ENCODE measurements at places on chromosomes 2 and 18. TPM values are rescaled to one million over a fixed set of nuclear protein-coding genes. Genes with fewer than 3 reads are reported as not detected.
A peak's percentile ranks its signal among the peaks of the same experiment; 100 is the strongest.

DNA sequence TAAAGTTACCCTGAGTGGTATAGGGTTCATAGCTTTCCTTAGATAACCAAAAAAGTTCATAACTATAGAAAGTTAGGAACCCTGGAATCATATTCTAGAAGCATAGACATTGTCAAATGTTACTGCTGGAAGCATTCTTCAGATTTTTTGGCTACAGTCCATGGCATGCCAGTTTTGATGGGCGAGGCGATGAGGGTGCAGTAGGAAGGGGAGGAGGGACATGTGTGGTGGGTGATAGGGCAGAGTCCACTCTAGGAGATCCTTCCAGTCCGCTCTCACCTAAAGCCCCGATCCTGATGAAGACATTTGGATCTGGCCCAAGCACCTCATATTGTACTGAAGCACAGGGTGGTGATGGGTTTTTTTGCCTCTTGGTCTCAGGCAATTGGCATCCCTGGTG, 91.8 kb downstream of the HRH4 start:
- H3K27me3 ChIP-seq, result peaks cover 12% of the 10 kb centered on the region
- no peaks in the 10 kb centered on the region for H3K36me3 ChIP-seq
- no peaks in the 10 kb centered on the region for H3K4me1 ChIP-seq
- no peak for DNase-seq
- H3K4me3 ChIP-seq, result no peak overlapping the region

DNA sequence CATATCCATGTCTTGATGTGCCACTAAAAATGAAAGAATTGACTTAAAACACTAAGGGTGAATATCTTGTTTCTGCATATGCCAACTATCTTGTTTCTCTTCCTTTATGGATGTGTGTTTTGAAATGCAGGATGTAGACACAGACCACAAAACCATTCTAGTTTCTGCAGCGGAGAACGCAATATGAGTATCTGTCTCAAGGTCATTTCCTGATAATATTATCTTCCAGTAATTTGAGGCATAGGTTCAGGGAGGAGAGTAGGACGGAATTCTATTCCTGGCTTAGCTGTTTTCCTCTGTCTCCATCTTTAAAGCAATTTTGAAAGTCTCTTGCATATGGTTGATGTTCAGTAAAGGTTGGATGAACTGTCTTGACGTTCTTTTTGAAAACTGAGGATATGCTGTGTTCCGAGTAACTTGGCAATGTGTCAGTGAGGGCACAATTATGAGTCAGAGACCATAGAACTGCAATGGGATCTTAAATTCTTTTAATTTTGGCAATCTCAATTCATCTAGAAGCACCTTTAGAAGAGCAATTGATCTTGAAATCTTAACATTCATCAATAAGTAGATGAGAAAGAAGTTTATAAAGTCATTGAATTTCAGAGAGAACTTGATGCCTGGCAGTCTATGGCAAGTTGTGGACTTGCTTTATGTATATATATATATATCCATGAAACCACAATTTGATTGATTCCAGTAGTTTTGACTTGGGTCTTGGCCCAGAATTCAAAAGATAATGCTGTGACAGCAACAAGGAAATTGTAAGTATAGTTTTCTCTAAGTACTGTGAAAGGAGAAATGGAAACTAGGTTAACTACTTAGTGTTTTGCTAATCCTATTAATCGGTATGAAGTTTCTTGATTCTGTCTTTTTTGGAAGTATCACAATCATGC, 24.8 kb downstream of the RAB27B start:
- H3K4me3 ChIP-seq, result peak overlapping the region; percentile 2
- no peaks in the 10 kb centered on the region for H3K36me3 ChIP-seq
- no peaks in the 10 kb centered on the region for H3K27me3 ChIP-seq
- H3K27ac ChIP-seq, result no peak overlapping the region
- DNase-seq, result no peak

- no peaks in the 10 kb centered on the region for H3K36me3 ChIP-seq
- H3K4me1 ChIP-seq, result peaks cover 6% of the 10 kb centered on the region
- H3K4me3 ChIP-seq, result no peak overlapping the region
- H3K27me3 ChIP-seq, result peaks cover 9% of the 10 kb centered on the region
- no peak for DNase-seq
Observed at GRCh38 chr18:10210057-10210633, 244.3 kb upstream of the APCDD1 start.

GRCh38 chr2:62343206-62343605, 147.3 kb downstream of the B3GNT2 start:
- no peak overlapping the region for H3K4me3 ChIP-seq
- DNase-seq, result no peak
- H3K27me3 ChIP-seq, result no peaks in the 10 kb centered on the region
- no peak overlapping the region for H3K27ac ChIP-seq

- H3K4me1 ChIP-seq, result no peaks in the 10 kb centered on the region
- H3K36me3 ChIP-seq, result no peaks in the 10 kb centered on the region
- no peak overlapping the region for H3K4me3 ChIP-seq
- peaks cover 6% of the 10 kb centered on the region for H3K27me3 ChIP-seq
- H3K27ac ChIP-seq, result no peak overlapping the region
Observed at GRCh38 chr2:151861174-151861573, 33.0 kb upstream of the ARL5A start.

DNA sequence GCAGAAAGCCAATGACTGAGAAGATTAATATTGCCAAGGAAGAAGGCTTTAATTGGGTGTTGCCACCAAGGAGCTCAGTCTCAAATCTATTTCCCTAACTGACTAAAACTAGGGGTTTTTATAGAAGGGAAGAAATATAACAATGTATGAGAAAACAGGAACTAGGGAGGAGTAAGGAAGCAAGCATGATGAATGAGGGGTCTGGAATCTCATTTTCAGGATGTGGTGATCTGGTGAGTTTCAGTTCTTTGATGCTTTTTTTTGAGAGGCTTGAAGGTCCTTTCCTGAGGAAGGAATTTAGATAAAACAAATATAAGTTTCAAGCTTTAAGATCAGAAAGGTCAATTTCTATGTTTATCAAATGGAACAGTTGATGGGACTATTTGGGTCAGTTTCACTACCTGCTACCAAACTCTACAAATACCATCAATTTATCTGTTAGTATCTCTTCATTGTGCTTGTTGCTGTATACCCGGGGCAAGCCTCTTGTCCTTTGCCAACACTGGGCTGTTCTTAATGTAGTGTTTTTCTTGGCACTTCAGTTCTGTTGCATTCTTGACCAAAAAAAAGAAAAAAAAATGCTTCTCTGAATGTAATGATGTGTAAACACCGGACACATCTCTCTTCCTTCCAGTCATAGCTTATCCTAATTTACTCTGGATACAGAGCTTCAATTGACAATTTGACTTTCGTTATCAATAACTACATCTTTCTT, 357.0 kb downstream of the GALNT13 start:
- no peak overlapping the region for H3K4me3 ChIP-seq
- no peaks in the 10 kb centered on the region for H3K27me3 ChIP-seq
- no peak overlapping the region for H3K27ac ChIP-seq
- DNase-seq, result no peak
- H3K4me1 ChIP-seq, result no peaks in the 10 kb centered on the region

DNA sequence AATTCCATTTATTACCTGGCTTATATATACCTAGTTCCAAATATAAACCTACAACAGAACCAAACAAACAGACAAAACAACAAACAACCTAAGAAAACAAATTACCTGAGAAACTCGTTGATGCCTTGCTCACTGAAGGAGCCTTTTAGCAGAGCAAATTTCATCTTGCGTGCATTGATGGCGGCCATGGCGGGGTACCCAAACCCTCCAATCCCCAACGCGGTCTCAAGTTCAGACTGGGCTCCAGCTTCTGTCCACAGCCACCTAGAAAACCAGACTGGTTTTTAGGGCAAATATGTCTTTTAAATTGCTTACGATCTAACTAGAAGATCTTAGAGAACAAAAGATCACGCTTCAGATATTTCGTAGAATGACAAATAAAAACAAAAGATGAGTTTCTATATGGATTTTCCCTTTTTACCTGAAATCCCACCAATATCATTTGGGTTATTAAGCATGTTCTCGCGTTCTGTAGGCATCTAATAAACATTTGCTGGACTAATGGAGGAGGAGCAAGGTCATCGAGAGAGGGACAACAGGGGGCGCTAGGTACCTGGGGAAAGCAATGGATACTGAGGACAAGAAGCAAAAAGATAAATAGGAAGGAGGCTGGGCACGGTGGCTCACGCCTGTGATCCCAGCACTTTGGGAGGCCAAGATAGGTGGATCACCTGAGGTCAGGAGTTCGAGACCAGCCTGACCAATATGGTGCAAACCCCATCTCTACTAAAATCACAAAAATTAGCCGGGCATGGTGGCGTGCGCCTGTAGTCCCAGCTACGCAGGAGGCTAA, 25.2 kb downstream of the PDIA6 start:
- H3K4me1 ChIP-seq, result peaks cover 25% of the 10 kb centered on the region
- no peak overlapping the region for H3K4me3 ChIP-seq
- H3K27me3 ChIP-seq, result no peaks in the 10 kb centered on the region

- H3K27me3 ChIP-seq, result no peaks in the 10 kb centered on the region
- no peak overlapping the region for H3K4me3 ChIP-seq
- no peak for DNase-seq
- H3K36me3 ChIP-seq, result no peaks in the 10 kb centered on the region
Observed at GRCh38 chr2:22826703-22827102, 558.3 kb upstream of the KLHL29 start.

- H3K4me3 ChIP-seq, result no peak overlapping the region
- no peaks in the 10 kb centered on the region for H3K36me3 ChIP-seq
- no peak for DNase-seq
- H3K27ac ChIP-seq, result no peak overlapping the region
- H3K4me1 ChIP-seq, result no peaks in the 10 kb centered on the region
- H3K27me3 ChIP-seq, result no peaks in the 10 kb centered on the region
Observed at GRCh38 chr2:36399050-36399449, 43.5 kb downstream of the CRIM1 start.

DNA sequence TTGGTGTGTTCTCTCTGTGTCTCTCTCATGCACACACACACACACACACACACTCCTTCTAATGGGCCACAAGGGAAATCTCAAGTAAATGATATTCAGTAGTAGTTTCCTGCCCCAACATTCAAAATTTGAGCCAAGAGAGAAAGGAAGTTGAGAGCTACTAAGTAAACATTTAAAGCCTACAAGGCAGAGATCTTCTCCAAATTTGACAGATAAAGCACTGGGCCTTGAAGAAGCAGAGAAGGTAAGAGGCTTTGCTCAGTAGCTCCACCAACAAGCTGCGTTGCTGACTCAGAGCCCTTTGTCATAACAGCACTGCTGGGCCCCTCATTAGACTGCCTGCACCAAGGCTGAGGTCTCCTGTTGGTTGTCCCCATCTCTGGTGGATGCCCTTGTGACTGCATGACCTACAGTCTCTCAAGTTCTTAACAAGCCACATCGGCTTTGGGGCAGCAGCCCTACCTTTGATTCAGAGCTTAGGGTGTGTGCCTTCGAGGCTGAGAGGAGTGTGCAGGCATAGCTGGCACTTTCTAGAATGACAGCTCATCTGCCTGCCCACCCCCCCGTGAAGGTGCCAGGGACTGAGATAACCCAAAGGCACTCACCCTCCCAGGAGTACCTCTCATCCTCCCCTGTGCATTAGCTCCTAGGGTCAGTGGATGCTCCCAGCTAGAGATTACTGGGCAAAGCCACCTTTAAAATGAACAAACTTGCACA, 32.3 kb upstream of the NEB start:
- H3K27ac ChIP-seq, result peak overlapping the region; percentile 5
- peaks cover 19% of the 10 kb centered on the region for H3K4me1 ChIP-seq
- H3K4me3 ChIP-seq, result no peak overlapping the region
- DNase-seq, result peak; percentile 20

DNA sequence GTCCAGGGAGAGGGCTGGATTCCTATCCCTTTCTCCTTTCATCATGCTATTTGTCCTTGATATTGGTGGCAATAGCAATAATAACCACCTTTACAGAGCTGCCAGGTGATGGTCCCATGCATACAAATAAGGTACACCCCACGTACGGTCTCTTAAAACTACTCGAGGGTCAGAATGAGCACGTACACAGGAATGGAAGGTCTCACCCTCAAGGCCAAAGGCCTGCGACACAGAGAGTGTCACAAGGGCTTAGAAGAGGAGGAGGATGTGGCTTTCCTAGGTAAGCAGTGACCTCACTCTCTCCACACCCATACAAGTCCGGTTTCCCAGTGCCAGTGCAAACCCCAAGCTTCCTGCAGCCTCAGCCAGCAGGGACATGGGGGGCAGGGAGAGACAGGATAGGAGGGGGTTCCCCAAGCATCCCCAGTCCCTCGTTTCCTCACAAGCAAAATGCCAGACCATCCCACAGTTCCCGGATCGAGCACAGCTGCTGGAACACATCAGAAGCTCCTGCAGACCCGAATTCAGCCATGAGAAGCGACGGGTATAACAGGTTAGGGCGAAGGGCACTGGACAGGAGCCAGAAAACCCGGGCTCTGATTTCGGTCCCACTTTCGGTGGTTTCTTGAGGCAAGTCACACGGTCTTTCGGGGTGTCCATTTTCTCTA, 49.2 kb downstream of the PLB1 start:
- no peaks in the 10 kb centered on the region for H3K36me3 ChIP-seq
- H3K27ac ChIP-seq, result peak overlapping the region; percentile 86
- H3K4me1 ChIP-seq, result peaks cover 53% of the 10 kb centered on the region
- no peaks in the 10 kb centered on the region for H3K27me3 ChIP-seq
- peak overlapping the region; percentile 58 for H3K4me3 ChIP-seq

DNA sequence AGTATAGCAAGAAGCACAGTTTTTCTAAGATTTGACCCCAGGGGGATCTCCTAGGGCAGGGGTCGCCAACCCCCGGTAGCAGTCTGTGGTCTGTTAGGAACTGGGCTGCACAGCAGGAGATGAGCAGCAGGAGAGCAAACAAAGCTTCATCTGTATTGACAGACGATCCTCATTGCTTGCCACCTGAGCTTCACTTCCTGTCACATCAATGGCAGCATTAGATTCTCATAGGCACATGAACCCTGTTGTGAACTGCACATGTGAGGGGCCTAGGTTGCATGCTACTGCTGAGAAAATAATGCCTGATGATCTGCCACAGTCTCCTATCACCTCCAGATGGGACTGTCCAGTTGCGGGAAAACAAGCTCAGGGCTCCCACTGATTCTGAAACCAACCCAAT, 136.2 kb downstream of the RGPD3 start:
- H3K4me1 ChIP-seq, result no peaks in the 10 kb centered on the region
- no peak overlapping the region for H3K27ac ChIP-seq
- no peak overlapping the region for H3K4me3 ChIP-seq
- no peaks in the 10 kb centered on the region for H3K36me3 ChIP-seq
- no peak for DNase-seq

- no peaks in the 10 kb centered on the region for H3K36me3 ChIP-seq
- H3K27ac ChIP-seq, result no peak overlapping the region
- no peak for DNase-seq
- no peaks in the 10 kb centered on the region for H3K27me3 ChIP-seq
- no peaks in the 10 kb centered on the region for H3K4me1 ChIP-seq
Observed at GRCh38 chr2:138086576-138086975, 122.3 kb downstream of the HNMT start.

DNA sequence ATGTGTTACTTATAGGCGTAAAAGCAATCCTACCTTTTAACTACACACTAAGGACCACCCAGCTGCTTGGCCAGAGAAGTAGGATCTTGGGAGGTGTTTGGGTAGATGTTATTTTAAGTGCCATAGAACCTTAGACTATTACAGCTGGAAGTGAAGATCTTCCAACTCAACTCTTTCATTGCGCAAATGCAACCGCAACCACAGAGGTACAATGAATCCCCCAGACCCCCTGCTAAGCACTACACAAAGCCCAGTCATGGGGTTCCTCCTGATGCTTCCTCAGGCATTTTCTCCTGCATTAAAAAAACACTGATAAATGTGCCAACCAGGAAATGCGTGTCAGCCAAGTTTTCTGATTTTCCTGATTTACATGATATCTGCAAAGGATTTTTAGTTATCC, 246.0 kb downstream of the LRRTM1 start:
- DNase-seq, result no peak
- no peak overlapping the region for H3K27ac ChIP-seq
- H3K36me3 ChIP-seq, result no peaks in the 10 kb centered on the region
- H3K4me1 ChIP-seq, result no peaks in the 10 kb centered on the region
- H3K27me3 ChIP-seq, result no peaks in the 10 kb centered on the region
- H3K4me3 ChIP-seq, result no peak overlapping the region

WDCP gene
- 18.5 TPM for total RNA-seq

VIT gene
- not detected for total RNA-seq

ANKRD30B gene
- not detected for total RNA-seq

MAP3K19 gene
- not detected for total RNA-seq

FAM117B gene
- total RNA-seq, result 4.3 TPM
